ENCODE measurements at places on chromosomes 2 and 18. TPM values are rescaled to one million over a fixed set of nuclear protein-coding genes. Genes with fewer than 3 reads are reported as not detected.

GALNT13 gene
- total RNA-seq = 0.19 TPM

HOXD8 gene
- total RNA-seq = not detected

CYP1B1 gene
- 12.2 TPM for total RNA-seq

CNDP1 gene
- total RNA-seq = not detected

ACKR3 gene
- 0.58 TPM for total RNA-seq

IL1RL1 gene
- total RNA-seq = 0.84 TPM
